ENCODE measurements at places on chromosomes 11 and 22. TPM values are rescaled to one million over a fixed set of nuclear protein-coding genes. Genes with fewer than 3 reads are reported as not detected.

- DNase-seq = peak; percentile 53
Measured at GRCh38 chr11:61693922-61694601, 13.9 kb downstream of the DAGLA start.

- peak; percentile 17 for DNase-seq
Measured at GRCh38 chr22:49965091-49966040, 4.8 kb downstream of the PIM3 start.

DNA sequence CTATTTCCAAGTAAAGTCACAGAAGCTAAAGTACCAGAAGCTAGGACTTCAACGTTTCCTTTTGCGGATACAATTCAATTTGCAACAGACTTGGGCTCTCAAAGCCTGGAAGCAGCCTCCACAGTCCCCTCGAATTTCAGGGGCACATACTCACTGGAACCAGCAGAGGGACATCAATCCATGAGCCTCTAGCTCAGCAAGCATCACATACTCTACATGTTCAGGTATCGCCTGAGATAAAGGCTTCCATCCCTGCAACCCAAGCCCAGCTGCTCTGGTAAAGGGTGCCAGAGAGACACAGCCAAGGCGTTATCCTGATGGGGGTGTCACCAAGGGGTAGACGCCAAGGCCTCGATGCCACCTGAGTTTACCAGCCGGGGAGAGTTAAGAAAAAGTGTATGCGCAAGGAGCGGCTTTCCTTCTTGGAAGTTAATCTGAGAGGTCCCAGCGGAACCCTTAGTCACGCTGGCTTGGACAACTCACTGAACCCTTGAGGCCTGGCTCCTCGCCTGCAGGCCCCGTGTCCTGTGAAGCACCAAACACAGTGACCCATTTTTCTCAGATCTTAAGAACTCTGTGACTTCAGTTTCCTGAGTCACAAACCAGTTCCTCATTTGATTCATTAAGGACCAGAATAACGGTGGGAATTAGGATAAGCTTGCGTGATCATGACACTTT is 13.0 kb downstream of the LTO1 start:
- no peak for DNase-seq

DNA sequence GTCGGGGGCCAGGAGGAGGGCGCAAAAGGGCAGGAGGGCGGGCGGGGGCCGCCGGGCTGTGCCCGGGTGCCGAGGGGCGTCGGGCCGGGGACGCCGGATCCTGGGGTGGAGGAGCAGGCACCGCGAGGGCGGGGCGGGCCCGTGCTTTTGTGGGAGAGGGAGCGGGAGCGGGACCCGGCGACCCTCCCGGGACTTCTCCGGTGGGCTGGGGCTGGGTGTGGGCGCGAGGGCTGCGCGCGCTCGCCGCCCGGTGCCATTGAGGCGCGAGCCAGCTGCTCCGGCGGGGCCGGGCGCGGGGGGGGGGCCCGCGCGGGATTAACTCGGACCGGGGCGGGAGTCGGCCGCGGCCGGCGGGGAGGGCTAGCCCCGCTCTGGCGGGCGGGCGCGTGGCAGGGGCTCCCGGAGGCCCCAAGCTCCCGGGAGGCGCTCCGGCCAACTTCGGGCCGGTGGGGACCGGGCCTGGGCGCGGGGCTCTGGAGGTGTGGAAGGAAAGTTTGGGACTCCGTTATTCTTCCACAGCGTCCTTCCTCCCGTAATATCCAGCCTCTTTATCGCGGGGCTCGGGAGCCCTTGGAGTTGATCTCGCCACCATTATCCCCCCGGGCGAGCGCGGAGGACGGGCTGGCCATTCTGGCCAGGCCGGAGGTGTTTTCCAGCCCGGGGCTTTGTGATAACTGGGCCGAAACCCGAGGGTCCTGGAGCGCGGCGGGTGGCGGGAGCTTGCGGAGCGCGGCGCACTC is 936 bp downstream of the CECR2 start:
- DNase-seq = peak; percentile 37

DNA sequence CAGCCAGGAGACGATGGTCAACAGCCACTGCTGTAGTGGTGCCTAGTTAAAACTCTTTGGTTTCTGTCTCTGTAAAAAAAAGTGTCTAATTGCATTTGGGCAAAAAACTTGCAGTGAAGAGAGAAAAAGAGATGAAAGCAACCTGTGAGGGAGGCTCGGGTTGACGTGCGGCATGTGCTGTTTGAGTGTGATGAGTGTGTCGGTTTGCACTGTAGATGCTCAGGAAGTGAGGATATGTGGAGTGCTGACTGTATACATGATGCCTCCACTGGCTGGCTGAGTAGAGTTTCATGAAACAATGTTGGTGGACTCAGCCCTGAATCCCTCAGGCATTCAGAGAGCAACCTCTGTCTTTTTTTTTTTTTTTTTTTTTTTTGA is 4.3 kb upstream of the DGCR6L start:
- no peak for DNase-seq

DNA sequence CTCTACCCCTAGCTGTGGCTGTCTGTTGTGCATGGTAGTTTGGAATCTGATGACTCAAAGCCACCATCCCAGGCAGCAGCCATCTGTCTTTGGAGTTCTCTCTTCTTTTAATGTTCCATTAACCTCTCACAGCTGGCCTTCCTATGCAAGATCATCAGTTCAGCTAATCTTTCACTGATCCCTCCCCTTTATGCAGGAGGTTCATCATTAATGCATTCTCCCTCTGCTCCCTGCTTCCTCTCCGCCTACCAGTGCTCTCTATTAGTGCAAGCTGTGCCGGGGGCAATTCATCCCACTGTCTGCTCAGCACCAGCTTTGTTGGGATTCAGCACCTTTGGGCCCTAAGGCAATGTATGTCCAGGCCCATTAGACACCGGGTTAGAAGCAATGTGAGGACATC is 413.0 kb upstream of the LRRC4C start:
- no peak for DNase-seq

DNA sequence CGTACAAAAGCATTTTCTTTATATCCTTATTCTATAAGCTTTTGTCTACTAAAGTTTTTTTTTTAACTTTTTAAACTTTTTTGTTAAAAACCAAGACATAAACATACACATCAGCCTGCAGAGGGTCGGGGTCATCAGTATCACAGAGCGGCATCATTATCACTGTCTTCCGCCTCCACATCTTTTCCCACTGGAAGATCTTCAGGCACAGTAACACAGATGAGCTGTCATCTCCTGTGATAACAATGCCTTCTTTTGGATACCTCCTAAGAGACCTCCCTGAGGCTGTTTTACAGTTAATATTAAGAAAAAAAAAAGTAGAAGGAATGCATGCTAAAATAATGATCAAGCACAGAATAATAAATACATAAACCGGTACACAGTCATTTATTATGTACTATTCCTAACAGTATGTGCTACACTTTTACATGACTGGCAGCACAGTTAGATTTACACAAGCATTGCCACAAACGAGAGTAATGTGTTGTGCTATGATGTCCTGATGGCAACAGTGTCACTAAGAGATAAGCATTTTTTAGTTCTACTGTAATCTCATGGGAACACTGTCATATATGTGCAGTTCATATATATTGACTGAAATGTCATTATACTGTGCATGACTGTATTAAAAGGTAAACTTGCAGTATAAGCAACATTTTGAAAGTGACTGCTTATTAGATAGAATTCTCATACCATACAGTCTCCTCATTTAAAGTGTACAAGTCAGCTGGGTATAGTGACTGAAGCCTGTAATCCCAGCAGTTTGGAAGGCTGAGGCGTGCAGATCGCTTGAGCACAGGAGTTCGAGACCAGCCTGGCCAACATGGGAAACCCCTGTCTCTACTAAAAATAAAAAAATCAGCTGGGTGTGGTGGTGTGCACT is 58.6 kb downstream of the KDM2A start:
- DNase-seq = no peak

GRCh38 chr11:75593286-75593915 is 31.3 kb downstream of the SERPINH1 start:
- no peak for DNase-seq

DNA sequence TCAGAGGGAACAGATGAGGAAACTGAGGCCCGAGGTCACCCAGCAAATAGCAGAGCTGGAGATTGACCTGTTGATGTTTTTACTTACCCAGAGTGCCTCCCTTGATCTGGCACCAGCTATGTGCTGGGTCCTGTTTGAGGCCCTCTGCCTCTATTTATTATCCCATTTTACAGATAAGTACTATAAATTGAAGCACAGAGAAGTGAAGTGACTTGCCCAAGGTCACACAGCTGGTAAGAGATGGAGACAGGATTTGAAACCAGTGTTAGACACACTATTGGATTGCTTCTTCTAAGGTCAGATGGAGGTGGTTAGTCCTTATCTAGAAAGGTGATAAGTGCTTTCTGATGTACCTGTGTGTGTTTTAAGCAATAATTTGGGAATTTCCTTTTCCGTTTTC is 13.5 kb downstream of the SGSM1 start:
- DNase-seq = no peak

DNA sequence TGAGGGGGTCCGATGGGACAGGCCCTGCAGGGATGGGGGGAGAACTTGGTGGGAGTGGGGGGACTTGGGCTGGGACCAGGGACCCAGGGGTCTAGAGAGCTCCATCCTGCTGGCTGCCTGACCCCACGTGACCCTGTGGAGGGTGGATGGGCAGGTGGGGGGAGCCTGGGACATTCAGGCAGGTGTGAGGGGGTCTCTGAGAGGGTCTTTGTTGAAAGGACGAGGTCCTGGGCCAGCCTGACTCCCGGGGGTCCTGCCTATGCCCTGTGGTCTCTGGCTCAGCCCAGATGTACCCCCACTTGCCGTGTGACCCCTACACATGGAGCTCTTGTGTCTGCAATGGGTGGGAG is 7.5 kb downstream of the LRRC56 start:
- DNase-seq = no peak

- DNase-seq = no peak
Measured at GRCh38 chr11:10611979-10612862, 43.8 kb upstream of the LYVE1 start.

DNA sequence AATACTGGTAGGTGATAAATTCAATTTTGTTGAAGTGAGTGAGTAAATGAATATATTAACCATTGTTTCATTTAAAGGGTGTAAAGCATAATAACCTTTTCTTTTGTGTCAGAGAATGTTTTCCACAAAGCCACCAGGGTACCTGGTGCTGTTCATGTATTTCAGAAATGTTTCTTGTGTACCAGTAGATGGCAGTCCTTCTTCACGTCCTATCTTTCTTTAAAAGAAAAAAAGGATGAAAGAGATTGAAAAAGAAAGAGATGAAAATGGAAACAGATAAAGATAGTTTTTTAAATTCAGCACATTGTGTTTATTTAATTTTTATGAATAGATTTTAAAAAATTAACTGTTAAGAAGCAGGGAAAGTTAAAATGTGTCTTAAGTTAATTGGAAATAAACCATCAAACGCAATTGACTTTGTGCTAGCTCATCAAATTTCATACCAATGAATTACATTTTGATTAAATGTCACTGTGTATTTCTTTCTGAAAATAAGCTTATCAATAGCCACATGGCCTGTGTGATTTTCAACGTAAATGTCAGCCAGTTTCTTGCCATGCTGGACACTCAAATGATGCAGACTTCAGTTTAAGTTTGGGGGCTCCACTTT is 65.5 kb upstream of the CHORDC1 start:
- no peak for DNase-seq

GRCh38 chr22:42388130-42388797 is 43.9 kb downstream of the NFAM1 start:
- no peak for DNase-seq

GRCh38 chr11:57815877-57816276 is 54.3 kb downstream of the CTNND1 start:
- no peak for DNase-seq

GRCh38 chr22:30424534-30425326 is 838 bp upstream of the MTFP1 start:
- DNase-seq = no peak

DNA sequence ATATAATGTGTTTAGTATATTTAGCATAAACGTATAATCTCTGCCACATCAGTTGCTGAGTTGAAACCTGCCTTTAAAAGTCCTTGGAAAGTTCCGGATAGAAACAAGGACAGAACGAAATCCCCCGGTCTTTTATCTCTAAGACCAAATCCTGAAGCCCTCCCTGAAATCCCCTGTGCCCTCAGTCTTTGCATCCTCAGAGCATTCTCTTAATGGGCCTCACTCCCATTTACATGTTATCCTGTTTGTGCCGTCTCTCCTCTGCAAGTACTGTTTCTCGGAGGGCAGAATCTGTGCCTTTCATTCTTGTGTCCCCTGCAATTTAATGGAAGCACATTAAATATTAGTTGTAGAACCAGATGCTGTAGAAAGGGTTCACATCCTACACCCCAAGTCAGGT is 56.0 kb downstream of the ZNRF3 start:
- no peak for DNase-seq

- no peak for DNase-seq
Measured at GRCh38 chr11:110447343-110447742, 17.6 kb downstream of the FDX1 start.

DNA sequence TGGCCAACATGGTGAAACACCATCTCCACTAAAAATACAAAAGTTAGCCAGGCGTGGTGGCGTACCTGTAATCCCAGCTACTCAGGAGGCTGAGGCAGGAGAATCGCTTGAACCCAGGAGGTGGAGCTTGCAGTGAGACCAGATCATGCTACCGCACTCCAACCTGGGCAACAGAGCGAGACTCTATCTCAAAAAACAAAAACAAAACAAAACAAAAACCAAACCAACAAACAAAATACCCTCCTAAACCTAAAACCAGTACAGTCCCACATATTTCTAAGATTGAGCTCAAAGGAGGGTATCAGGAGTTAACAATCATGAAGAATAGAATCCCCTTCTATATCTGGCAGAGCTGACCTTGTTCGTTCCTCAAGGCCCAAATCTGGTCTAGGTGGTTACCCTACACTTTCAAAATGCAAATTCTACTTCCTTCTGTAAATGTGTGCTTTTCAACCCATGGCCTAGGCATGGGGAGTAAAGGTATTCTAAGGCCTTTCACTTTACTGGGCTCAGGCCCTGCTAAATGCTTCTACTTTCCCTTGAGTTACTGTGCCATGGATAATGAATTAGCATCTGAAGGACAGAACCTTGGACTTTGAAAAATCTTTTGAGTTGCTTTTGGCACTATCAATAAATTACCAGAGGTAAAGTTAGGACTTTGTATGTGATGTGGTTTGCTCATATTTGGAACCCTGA is 10.4 kb upstream of the PPP2R1B start:
- DNase-seq = no peak

- no peak for DNase-seq
Measured at GRCh38 chr11:94747601-94748041, 20.5 kb upstream of the AMOTL1 start.

- no peak for DNase-seq
Measured at GRCh38 chr22:29388759-29389090, 355 bp upstream of the AP1B1 start.

- DNase-seq = no peak
Measured at GRCh38 chr11:104000798-104001197, 35.6 kb upstream of the DDI1 start.

DNA sequence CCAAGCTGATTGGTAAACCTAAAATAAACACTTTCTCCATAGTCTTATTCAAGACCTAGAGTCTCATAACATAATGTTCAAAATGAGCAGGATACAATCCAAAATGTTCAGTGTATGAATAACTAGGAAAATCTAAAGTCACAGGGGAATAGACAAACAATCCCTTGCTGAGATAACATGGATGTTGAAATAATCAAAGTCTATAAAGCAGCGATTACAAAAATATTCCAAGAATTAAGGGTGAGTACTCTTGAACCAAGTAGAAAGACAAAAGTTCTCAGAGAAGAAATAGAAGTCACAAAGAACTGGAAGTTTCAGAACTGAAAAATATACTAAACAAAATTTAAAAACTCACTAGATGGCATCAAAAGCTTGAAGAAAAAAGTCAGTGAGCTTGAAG is 561.0 kb downstream of the INSC start:
- DNase-seq = no peak

The MPEG1 gene
- 9.5 TPM for total RNA-seq

The MS4A3 gene
- total RNA-seq = not detected

The TEAD1 gene
- 121 TPM for total RNA-seq

The HBE1 gene
- not detected for total RNA-seq

The RAPSN gene
- 2.2 TPM for total RNA-seq

The C2CD2L gene
- total RNA-seq = 10.8 TPM

The GSTT2B gene
- 4.9 TPM for total RNA-seq
